Activated T-helper 1 cell treated with anti-CD3 and anti-CD28 coated beads, Interleukin-12 subunit alpha, Interleukin-12 subunit beta, Interleukin-2, Interleukin-4 antibody, amounts not matched to agents 30 ng/mL and 10 ng/mL and 1 ng/mL, durations not matched to agents 14 hours and 24 hours and 36 hours (primary cell): ENCODE measurements at places on chromosomes 7 and 10. TPM values are rescaled to one million over a fixed set of nuclear protein-coding genes. Genes with fewer than 3 reads are reported as not detected.
A peak's percentile ranks its signal among the peaks of the same experiment; 100 is the strongest.

DNA sequence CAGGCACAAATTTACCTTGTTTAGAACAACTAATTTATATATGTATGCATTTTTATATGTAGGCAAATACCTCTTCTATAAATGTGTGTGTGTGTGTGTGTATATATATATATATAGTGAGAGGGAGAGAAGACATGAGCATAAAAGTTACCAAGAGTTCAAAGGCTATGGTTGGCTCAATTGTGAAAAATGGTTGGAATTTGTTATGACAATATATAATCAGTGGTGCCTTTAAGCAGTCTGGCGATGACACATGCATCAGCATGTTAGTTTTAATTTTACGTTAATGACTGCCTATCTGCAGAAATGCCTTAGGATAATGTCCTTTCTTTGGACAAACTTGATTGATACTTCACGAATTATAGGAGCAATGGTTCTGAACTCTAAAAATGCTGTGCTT is 980.8 kb upstream of the LRRTM3 start:
- no peaks in the 10 kb centered on the region for H3K4me1 ChIP-seq
- H3K27me3 ChIP-seq, result no peaks in the 10 kb centered on the region
- H3K36me3 ChIP-seq, result no peaks in the 10 kb centered on the region
- no peak for DNase-seq
- no peak overlapping the region for H3K4me3 ChIP-seq
- no peak overlapping the region for H3K27ac ChIP-seq

DNA sequence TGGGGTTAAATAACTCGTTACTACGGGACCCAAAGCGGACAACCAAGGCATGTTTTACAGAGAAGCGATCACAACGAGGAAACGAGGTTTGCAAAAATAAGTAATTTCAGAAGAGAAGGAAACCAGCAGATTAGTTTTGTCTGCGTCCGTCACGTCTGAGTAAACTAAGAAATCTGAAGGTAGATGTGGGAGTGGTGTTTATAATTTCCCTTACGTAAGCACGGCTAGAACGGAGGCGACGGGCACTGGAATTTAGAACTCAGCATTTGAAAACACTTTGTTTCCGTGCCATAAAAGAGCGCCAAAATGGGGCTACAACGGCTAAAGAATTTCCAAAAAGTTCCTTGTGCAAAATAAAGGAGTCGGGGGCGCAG is 718 bp upstream of the UMAD1 start:
- peak overlapping the region; percentile 96 for H3K4me3 ChIP-seq
- peak; percentile 22 for DNase-seq
- no peaks in the 10 kb centered on the region for H3K27me3 ChIP-seq

FAM25C gene
- total RNA-seq, result not detected in 2 replicates

DNA sequence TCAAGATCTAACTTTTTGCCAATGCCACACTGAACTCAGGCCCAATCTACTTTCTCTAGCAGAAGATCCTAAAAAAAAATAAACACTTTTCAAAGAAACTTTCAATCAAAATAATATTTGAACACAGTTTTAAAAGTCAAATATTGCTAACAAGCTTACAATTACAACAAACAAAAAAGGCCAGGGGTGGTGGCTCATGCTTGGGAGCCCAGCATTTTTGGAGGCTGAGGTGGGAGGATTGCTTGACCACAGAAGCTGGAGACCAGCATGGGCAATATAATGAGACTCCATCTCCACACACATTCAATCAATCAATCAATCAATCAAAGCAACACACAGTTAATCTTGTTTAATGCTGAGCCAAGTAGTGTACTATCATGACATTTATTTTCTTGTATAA is 149.2 kb downstream of the CYP26A1 start:
- H3K4me3 ChIP-seq, result no peak overlapping the region
- H3K27me3 ChIP-seq, result peaks cover 6% of the 10 kb centered on the region
- DNase-seq, result no peak

DNA sequence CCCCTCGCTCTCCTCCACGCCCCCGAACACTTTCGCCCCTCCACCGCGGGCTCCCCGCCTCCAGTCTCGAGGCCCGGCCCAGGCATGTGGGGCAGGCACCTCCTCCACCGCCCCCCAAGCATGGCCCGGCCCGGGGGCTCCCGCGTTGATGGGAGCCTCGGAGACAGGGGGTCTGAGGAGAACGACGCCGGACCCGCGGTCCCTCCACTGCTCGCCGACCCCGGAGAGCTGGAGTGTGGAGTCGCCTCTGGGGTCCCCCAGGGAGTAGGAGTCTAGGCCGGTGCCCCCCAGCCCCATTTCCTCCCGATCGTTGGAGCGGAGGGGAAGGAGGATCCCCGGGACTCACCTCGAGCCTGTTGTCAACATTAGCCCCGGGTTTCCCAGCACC is 206 bp downstream of the UPF2 start:
- H3K27me3 ChIP-seq, result no peaks in the 10 kb centered on the region
- peaks cover 7% of the 10 kb centered on the region for H3K36me3 ChIP-seq
- H3K27ac ChIP-seq, result peak overlapping the region; percentile 98
- peak; percentile 60 for DNase-seq
- H3K4me3 ChIP-seq, result peak overlapping the region; percentile 99

GRCh38 chr7:1169409-1170368 is 9.7 kb upstream of the ZFAND2A start:
- H3K27ac ChIP-seq, result peak overlapping the region; percentile 79
- peak; percentile 85 for DNase-seq
- H3K4me3 ChIP-seq, result peak overlapping the region; percentile 82
- H3K36me3 ChIP-seq, result no peaks in the 10 kb centered on the region
- no peaks in the 10 kb centered on the region for H3K27me3 ChIP-seq

PRKAR1B gene
- 37.0 and 37.8 TPM in 2 replicates for total RNA-seq

DNA sequence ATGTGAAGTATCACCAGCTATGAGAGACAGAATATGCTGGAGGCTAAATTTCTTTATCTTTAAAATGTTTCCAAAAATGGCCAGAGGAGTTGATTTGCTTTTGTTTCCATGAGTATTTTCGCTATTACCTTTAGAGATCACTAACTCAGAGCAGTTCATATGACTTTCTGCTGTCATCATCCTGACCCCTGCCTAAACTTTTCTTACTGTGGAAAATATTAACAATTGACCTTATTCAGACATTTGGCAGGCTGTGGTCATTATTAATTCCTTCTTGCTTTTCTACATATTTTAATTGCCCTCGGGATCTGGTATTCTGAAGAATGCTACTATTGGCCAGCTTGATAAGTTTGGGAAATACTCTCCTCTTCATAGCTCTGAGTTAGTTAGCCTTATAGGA is 156.5 kb downstream of the EXOC4 start:
- H3K27ac ChIP-seq, result no peak overlapping the region
- DNase-seq, result no peak
- no peaks in the 10 kb centered on the region for H3K4me1 ChIP-seq
- H3K4me3 ChIP-seq, result no peak overlapping the region
- no peaks in the 10 kb centered on the region for H3K36me3 ChIP-seq

CHRM2 gene
- total RNA-seq, result not detected in 2 replicates

OPALIN gene
- not detected in 2 replicates for total RNA-seq

SLC16A9 gene
- total RNA-seq, result 4.2 and 5.4 TPM in 2 replicates

- peaks cover 27% of the 10 kb centered on the region for H3K4me1 ChIP-seq
- peak; percentile 24 for DNase-seq
- H3K27ac ChIP-seq, result no peak within 1 kb of the TSS
- no peaks in the 10 kb centered on the region for H3K36me3 ChIP-seq
- H3K27me3 ChIP-seq, result peaks cover 62% of the 10 kb centered on the region
- peak within 1 kb of the TSS; percentile 87 for H3K4me3 ChIP-seq
Measured at GRCh38 chr10:103855424-103855823, at the start of gene SH3PXD2A. SH3PXD2A (minus strand) TSS chr10:103855576; CDS start chr10:103855266, 310 bp downstream.

- H3K4me1 ChIP-seq, result peaks cover 59% of the 10 kb centered on the region
- DNase-seq, result peak; percentile 63
- H3K27ac ChIP-seq, result peak overlapping the region; percentile 86
- no peaks in the 10 kb centered on the region for H3K36me3 ChIP-seq
- H3K4me3 ChIP-seq, result peak overlapping the region; percentile 36
Measured at GRCh38 chr10:88270871-88271713, 312.0 kb downstream of the RNLS start.

INTS1 gene
- total RNA-seq, result 94.3 and 97.9 TPM in 2 replicates

BHLHA15 gene
- 0.57 and 0.73 TPM in 2 replicates for total RNA-seq

GRCh38 chr10:51075873-51076229 is 1.6 kb downstream of the PRKG1 start:
- H3K27me3 ChIP-seq, result peaks cover 42% of the 10 kb centered on the region
- no peaks in the 10 kb centered on the region for H3K4me1 ChIP-seq
- H3K27ac ChIP-seq, result no peak overlapping the region
- no peaks in the 10 kb centered on the region for H3K36me3 ChIP-seq
- no peak for DNase-seq

GRCh38 chr7:67916571-67917436 is 920.2 kb downstream of the TYW1 start:
- no peak overlapping the region for H3K27ac ChIP-seq
- DNase-seq, result no peak
- no peaks in the 10 kb centered on the region for H3K36me3 ChIP-seq

- peak; percentile 41 for DNase-seq
- no peaks in the 10 kb centered on the region for H3K36me3 ChIP-seq
- H3K4me1 ChIP-seq, result no peaks in the 10 kb centered on the region
- H3K4me3 ChIP-seq, result no peak overlapping the region
- no peak overlapping the region for H3K27ac ChIP-seq
Measured at GRCh38 chr10:97210543-97210960, 24.8 kb upstream of the SLIT1 start.

DNA sequence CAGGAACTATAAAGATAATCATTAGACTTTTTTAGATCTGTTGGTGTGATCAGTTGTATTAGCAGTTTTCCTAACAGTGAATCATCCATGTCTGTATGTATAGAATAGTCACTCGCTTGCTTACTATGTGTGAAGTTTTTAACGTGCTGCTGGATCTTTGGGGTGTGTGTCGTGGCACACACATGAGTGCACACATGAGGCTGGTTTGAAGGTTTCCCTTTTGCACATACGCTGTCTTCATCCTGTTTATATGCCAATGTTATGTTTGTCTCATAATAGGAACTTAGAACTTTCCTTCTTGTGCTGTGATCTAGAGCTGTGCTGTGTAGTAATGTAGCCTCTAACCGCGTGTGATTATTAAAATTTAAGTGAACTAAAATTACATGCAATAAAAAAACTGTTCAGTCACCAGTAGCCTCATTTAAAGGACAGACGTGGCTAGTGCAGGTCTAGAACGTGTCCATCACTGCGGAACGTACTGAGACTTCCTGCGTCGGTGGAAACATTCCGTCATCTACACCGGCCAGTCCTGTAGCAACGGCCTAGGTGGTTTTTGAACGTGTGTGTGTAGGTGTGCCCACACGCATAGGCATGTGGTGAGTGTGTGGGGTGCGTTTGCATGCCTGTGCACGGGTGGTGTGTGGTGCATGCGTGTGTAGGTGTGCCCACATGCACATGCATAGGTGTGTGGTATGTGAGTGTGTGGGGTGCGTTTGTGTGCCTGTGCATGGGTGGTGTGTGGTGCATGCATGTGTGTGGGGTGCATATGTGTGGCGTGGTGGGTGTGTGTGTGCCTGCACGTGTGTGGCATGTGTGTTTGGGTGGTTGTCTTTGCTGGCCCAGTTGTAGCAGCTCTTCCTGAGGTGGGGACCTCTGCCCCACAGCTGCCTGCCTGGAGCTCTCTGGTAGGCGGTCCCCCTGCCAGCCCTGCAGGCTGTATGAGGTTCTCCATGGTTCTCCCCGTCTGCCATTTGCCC is 56.6 kb downstream of the INPP5A start:
- H3K4me3 ChIP-seq, result peak overlapping the region; percentile 38
- H3K27me3 ChIP-seq, result peaks cover 4% of the 10 kb centered on the region
- no peak overlapping the region for H3K27ac ChIP-seq
- no peak for DNase-seq

DNA sequence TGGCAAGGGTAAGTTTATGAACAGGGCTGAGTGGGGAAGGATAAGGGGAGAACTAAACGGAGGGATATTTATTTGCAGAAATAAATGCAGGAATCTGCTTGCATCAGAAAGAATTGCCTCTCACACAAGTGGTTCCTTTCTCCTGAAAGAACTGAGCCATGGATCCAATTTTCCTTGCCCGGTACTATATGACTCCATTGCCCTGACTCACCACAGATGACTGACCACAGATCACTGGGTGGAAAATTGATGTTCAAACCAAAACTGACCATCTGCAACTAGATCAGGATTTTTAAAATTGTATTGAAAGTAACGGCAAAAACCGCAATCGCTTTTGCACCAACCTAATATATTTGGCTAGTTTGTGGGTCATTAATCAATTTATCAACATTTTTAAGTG is 6.2 kb upstream of the MACC1 start:
- H3K4me3 ChIP-seq, result no peak overlapping the region
- no peaks in the 10 kb centered on the region for H3K4me1 ChIP-seq
- no peak overlapping the region for H3K27ac ChIP-seq
- H3K27me3 ChIP-seq, result no peaks in the 10 kb centered on the region

DNA sequence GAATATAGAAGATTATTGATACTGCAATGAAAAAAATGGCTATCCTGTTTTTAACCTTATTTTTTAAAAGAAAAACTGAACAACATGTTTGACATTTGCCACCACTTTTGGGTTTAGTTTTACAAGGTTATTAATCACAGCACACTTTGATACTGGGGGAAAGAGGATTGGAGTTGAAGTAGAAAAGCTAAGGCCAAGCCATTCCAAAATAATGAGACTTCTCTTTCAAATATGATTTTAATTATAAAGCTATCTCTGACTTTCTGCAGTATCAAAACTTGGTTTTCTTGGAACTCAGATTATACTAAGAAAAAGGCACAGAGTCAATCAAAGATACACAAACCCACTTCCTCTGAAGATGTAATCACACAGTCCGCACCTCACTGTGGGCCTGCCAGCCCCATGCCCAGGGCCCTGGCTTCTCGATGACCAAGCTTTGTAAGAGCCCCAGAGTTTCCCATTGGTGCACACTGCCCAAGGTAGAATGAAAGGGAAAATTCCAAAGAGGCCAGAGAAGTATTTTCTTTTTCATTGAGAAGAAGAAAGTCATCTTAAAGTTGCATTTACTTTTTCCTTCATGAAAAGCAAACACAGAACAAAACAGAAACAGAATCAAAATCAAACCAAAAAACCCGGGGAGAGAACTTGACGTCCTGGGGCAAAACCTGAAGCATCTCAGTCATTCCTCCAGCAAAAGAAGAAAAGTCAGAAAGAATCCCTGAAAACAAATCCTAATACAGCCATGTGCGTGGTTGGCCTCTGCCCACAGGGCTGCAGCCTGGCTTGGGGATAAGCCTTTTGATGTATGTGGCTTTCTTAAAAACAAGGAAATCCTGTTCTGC is 187.7 kb upstream of the KLF6 start:
- peaks cover 42% of the 10 kb centered on the region for H3K4me1 ChIP-seq
- peak; percentile 42 for DNase-seq
- no peaks in the 10 kb centered on the region for H3K27me3 ChIP-seq
- H3K4me3 ChIP-seq, result peak overlapping the region; percentile 79
- peaks cover 11% of the 10 kb centered on the region for H3K36me3 ChIP-seq
- H3K27ac ChIP-seq, result peak overlapping the region; percentile 98
